Hindlimb muscle (tissue), 1 donor: ENCODE measurements at places on chromosomes 5 and 9.

DNA sequence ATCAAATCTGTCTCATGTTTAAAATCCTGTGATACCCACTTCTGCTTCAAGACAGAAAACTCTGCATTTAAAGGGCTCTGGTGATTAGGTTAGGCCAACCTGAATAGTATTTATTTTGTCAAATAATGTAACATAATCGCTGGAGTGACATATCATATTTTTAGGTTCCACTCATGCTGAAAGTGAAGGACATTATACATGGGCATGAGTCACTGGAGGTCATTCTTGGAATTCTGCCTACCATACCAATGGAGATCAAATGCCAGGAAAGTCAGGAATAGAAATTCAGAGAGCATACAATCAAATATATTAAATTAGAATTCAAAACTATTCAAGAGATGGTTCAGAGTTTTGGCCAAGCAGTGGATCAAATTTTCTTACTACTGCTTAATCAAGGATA, 97.1 kb upstream of the PRSS3 start:
- DNase-seq = no peak

GRCh38 chr5:1819458-1819857, 18.3 kb downstream of the NDUFS6 start:
- DNase-seq = no peak

- DNase-seq = no peak
Measured at GRCh38 chr9:125536167-125536772, 170.7 kb downstream of the MAPKAP1 start.

DNA sequence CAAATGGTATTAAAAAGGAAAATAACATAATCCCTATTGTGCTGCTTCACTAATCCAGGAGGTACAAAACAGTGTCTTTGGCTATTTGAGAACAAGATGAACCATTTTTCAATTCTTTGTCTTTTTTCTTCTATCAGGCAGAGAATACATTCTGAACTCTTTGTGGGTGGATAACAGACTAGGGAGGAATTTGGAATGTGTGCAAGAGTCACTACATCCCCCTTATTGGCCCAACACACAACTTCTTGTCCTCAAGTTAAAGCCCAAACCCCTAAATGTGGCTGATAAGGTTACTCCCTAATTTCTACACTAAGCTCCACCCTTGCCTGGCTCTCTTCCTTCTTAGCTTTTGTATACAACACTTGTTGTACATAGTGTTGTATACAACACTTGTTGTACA, 342.7 kb upstream of the RFX3 start:
- no peak for DNase-seq

DNA sequence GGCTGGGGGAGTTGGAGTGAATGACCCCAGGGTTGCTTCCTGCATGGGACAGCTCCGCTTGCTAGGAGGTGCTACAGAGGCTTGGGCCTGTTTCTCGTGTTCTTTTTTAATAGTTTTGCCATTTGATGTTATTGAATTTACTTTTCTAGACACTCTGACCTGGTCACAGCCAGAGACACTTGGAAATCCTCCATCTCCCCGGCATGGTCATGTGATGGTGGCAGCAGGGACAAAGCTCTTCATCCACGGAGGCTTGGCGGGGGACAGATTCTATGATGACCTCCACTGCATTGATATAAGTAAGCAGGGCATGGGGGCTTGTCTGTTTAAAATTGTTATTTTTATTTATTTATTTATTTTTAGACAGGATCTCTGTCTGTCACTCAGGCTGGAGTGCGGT, 13.4 kb downstream of the HSPA5 start:
- no peak for DNase-seq

DNA sequence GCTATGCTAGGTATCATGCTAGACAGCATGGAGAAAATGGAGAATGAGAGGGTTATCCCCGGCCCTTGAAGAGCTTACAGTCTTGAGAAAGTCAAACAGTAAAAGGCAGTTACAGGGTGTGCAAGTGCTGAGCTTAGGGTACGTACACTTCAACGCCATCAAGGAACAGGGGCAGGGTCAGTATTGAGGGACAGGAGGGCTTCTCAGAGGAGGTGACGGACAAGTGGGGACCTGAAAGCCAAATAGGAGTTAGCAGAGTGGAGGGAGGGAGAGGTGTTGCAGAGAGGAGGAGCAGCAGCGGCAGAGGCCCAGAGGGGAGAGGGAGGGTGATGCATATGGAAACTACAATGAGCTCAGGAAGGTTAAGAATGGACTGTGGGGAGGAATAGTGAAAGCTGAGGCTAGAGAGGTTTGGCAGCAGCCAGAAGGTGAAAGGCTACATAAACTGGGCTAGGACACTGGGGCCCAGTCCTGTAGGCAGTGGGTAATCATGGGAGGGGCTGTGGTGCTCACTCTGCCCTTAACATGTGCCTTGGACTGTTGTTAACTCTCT, 88.0 kb downstream of the NRG2 start:
- no peak for DNase-seq

DNA sequence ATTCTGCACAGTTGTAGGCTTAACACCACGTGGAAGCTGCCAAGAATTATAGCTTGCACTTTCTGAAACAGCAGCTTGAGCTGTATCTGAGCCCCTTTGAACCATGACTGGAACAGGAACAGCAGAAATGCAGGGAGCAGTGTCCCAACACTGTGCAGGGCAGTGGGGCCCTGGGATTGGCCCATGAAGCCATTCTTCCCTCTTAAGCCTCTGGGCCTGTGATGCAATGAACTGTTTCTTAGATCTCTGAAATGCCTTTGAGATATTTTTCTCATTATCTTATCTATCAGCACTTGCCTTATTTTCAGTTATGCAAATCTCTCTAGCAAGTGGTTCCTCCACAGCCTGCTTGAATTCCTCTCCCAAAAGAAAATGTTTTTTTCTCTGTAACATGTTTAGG, 87.0 kb upstream of the MTAP start:
- no peak for DNase-seq

- DNase-seq = no peak
Measured at GRCh38 chr5:62577488-62577887, 1.1 kb upstream of the LRRC70 start.

DNA sequence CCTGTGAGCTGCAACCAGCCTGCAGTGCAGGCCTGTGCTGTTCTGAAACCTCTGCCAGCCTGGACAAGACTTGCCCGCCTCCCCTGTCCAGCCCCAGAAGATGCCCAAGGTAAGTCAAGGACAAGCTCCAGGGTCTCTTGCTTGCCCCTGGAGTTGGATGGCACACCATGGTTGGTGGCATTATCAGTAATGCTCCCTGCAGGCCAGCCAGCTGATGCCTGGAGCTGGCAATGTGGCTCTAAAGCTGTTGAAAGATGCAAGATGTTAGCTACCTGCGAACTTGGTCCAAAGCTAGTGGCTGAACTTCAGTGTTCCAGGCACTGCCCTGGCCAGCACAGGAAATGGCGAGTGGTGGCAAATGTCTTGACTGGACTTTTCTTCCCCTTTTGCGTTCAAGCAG, 14.0 kb upstream of the LTC4S start:
- DNase-seq = no peak
